DMS 273 treated with DMSO at 0.1 percent for 48 hours (cell line): ENCODE measurements at places on chromosomes 11 and 22.

- DNase-seq: no peak
Observed at GRCh38 chr11:5596607-5597201, at the start of gene TRIM6. Gene TRIM6 (plus strand): TSS chr11:5596637. CDS start chr11:5596898, 261 bp downstream.

DNA sequence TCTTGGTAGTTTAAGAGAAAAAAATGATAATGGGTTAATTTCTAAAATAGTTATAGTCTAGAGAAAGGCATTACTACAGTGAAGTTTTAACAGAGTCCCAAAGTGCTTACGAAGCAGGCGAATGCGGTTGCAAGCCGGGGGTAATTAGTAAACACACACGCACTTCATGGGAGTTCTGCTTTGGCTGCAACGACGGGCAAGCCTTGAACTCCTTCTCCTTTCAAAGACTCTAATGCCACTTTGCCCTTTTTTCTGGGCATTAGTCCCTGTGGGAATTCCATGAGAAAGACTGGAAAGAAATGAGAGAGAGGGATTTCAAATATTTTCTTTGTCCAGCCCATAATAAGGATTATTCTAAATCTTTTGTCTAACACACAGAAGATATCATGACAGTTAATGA lies 66.1 kb downstream of the TENM4 start:
- no peak for DNase-seq

DNA sequence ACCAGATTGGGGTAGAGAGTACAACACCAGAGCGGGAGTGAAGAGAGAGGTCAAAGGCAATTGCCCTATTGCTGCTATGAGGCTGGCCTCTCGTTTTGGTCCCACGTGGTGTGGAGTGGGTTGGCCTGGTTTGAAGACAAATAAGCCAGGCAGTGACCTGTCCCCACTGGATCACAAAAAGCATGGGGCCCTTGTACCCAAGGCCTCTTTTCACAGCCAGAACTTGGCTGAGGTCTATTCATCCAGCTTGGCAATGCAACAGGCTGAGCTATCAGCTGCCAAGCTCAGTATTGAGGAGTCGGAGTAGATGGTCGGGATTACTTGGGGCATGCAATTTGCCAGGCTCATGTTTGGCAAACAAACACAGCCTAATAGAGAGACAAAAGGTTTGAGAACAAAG lies 19.2 kb upstream of the GALNT18 start:
- DNase-seq: no peak

DNA sequence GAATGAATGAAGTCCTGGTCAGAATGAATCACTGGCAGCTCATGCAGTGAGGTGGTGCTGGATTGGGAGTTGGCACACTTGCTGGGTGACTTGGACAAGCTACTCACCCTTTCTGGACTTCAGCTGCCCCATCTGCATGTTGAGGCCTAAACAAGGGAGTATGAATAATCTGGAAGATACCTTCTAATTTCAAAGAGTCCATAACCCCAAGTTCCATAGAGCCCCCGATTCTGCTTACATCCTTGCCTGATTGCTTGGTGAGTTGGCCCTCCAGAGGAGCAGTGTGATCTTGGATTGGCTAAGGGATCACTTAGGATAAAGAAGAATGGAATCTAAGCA lies 18.3 kb upstream of the ACCSL start:
- DNase-seq: no peak

DNA sequence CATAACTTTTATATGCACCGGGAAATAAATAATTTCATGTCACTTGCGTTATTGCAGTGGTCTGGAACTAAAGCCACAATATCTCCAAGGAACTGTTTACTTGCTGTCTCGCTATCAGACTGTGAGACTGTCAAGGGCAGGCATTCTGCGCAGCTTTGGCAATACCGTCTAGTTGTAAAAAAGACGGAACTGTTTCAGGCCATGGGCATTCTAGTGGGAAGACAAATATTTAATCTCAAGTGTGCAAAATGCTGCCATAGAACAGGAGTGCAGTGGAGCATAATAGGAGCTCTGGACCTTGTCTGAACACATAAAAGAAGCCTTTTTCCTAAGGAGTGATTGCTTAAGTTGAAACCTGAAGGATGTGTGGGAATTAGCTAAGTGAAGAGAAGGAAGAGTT lies 53.8 kb downstream of the PACS1 start:
- DNase-seq: no peak

- no peak for DNase-seq
Observed at GRCh38 chr11:82405421-82405820, 328.2 kb downstream of the FAM181B start.

- DNase-seq: no peak
Observed at GRCh38 chr11:58597486-58598144, 18.8 kb downstream of the ZFP91 start.

DNA sequence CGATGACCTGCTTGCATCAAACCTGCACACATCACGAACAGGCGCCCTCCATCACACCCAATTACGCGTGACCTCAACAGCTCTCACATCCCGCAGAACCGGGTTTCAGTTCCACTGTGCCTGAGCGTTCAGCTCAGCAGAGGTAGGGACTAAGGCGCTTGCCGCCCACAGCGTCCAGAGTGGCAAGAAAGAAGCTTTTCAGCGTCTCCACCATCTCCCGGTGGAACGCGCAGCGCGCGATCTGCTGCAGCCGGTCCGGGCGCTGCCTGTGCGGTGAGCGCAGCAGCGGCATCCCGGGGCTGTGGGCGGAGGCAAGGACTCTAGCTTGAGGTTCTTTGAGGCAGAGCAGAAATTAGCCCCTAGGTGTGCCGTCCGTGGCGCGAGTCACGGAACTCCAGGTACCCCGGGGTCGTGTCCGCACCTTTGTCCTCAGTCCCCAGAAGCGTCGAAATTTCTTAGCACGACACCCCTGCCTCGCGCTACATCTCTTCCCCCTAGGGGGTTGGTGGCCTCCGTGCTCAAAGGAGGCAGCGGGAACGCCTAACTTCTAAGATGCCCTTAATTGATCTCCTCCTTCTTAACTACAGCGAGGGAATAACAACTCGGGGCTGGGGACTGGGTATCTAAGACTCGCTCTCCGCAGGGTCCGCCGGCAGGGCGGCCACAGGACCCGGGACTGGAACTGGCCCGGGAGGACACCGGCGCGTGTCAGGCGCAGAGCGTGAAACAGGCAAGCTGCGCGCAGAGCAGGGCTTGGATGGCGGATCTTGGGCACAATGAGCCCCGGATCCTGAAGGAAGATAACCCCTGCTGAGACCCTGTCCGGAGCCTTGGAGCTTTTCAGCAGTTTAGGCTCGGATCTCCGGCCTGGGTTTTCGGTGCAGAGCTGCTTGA lies 1.7 kb upstream of the CALCA start:
- DNase-seq: no peak
